Activated CD4-positive, alpha-beta T cell treated with anti-CD3 and anti-CD28 coated beads for 36 hours (primary cell): ENCODE measurements at places on chromosomes 12 and 14. TPM values are rescaled to one million over a fixed set of nuclear protein-coding genes. Genes with fewer than 3 reads are reported as not detected.
A peak's percentile ranks its signal among the peaks of the same experiment; 100 is the strongest.

DNA sequence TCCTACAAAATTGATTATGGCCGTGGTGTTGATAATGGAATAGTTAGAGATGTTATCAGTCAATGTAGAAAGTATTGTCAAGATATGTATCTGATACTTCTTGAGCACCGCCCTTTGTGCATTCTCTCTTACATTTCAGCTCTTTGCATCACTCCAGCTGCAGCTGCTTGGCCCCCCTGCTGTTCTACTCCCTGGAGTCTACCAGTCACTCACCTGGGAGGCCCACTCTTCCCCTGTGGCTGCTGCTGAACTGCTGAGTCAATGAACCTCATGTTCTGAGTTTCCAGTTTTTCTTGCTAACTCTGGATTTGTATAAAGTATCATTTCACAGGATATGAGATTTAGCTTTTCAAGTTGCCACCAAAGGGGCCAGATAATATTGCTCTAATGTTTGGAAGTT is 312.8 kb upstream of the SLC16A7 start:
- H3K27ac ChIP-seq: no peak overlapping the region
- H3K4me1 ChIP-seq: no peaks in the 10 kb centered on the region
- DNase-seq: no peak
- H3K36me3 ChIP-seq: no peaks in the 10 kb centered on the region
- H3K27me3 ChIP-seq: no peaks in the 10 kb centered on the region

DNA sequence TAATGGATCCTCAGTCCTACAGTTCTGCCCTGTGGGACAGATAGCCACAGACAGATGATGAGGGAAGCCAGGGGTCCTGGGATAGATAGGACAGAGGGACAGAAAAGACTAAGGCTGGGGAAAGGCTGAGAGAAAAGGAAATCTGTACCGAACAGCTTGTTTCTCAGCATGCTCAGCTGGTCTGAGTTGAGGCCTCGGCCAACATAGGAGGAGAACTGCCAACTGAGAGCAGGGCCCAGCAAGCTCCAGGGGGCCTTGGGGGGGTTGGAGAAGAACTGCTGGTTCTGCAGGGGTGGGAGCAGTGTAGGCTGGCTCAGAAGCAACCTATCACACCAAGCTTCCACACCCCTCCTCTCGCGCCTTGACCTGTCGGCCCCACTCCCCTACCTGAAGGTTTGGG is 10.1 kb downstream of the IL23A start:
- peaks cover 46% of the 10 kb centered on the region for H3K36me3 ChIP-seq
- H3K27me3 ChIP-seq: no peaks in the 10 kb centered on the region
- no peak overlapping the region for H3K4me3 ChIP-seq
- peaks cover 3% of the 10 kb centered on the region for H3K4me1 ChIP-seq
- H3K27ac ChIP-seq: peak overlapping the region; percentile 14

DNA sequence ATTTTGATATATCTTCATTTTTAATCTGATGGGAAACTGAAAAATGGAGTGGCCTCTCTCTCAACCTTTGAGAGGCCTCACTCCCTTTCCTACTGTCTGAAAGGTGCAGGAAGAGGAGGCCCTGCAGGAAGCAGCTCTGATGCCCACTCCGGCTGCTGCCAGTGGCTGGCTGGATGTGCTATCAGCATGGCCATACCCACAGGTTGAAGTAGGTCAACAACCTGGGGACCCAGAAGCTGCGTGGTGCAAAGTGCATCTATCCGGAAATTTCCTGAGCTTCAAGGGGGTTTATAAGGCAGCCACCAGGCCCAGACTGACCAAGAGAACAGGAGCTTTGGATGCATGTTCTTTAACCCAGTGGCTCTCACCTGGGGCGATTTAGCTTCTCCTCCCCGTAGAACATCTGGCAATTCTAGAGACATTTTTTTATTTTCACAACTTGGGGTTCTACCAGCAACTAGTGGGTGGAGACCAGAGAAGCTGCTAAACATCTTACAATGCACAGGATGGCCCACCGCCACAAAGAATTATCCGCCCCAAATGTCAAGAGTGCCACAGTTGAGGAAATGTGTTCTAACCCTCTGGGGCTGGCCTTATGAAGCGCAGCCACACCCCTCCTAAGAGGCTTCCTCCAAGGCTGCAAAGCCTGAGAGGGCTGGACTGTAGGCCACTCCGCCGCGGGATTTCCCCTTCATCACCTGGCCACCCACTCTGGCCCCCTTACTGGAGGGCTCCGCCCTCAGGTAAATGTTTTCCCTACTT is 8.2 kb upstream of the BATF start:
- peaks cover 11% of the 10 kb centered on the region for H3K36me3 ChIP-seq
- H3K4me1 ChIP-seq: peaks cover 55% of the 10 kb centered on the region
- H3K4me3 ChIP-seq: no peak overlapping the region
- peak; percentile 18 for DNase-seq

GRCh38 chr12:62260733-62261683 is 804 bp downstream of the USP15 start:
- H3K36me3 ChIP-seq: peaks cover 25% of the 10 kb centered on the region
- H3K4me3 ChIP-seq: peak overlapping the region; percentile 87
- peak; percentile 70 for DNase-seq
- H3K27ac ChIP-seq: peak overlapping the region; percentile 100
- H3K27me3 ChIP-seq: no peaks in the 10 kb centered on the region
- H3K4me1 ChIP-seq: peaks cover 64% of the 10 kb centered on the region

- DNase-seq: no peak
- H3K27ac ChIP-seq: no peak overlapping the region
- H3K4me3 ChIP-seq: no peak overlapping the region
- H3K4me1 ChIP-seq: no peaks in the 10 kb centered on the region
- peaks cover under 1% of the 10 kb centered on the region for H3K27me3 ChIP-seq
These were observed 95.6 kb upstream of the NRXN3 start for GRCh38 chr14:78074561-78074960.

DNA sequence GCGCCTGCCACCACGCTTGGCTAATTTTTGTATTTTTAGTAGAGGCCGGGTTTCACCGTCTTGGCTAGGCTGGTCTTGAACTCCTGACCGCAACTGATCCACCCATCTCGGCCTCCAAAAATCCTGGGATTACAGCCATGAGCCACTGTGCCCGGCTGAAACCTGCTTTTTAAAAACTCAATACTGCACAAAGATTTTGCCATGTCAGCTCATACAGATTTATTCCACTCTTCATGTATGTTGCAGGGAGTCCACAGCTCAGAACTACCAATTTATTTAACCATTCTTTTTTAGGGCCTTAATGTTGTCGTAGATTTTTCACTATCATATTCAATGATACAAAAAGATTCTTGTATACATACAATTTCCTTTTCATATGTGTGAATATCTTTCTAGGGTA is 20.0 kb downstream of the ZCCHC8 start:
- H3K36me3 ChIP-seq: peaks cover 59% of the 10 kb centered on the region
- DNase-seq: no peak
- no peak overlapping the region for H3K4me3 ChIP-seq
- no peak overlapping the region for H3K27ac ChIP-seq
- peaks cover 8% of the 10 kb centered on the region for H3K4me1 ChIP-seq

DNA sequence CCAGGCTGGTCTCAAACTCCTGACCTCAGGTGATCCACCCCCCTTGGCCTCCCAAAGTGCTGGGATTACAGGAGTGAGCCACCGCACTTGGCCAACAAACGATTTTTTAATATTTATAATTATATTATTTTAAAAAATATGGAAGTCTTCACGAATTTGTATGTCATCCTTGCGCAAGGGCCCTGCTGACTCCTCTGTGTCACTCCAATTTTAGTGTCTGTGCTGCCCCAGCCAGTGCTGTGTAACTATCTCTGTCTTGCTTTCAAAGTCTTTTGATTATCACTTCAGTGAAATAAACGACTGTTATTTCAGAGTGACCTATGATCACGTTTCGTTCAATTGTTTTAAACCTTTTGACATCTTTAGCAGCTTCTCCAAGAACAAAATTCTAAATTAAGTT is 13.1 kb upstream of the MMP17 start:
- H3K4me1 ChIP-seq: no peaks in the 10 kb centered on the region
- no peak overlapping the region for H3K27ac ChIP-seq
- peaks cover 7% of the 10 kb centered on the region for H3K36me3 ChIP-seq
- DNase-seq: no peak

DNA sequence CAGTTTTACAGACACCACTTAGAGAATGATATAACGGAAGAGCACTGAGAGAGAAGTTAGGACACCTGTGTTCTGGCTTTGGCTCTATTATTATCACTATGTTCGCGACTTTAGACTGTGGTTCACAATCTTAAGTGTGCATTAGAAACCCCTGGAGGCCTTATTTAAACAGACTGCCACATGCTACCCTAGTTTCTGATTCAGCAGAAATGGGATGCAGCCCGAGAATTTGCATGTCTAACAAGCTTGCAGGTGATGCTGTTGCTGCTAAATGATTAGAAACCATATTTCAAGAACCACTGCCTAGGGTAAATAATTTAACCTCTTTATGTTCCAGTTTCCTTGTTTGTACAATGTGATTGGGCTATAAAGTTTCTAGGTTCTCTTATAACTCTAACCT is 3.6 kb upstream of the RAD51AP1 start:
- peaks cover 22% of the 10 kb centered on the region for H3K4me1 ChIP-seq
- H3K27ac ChIP-seq: no peak overlapping the region
- H3K4me3 ChIP-seq: no peak overlapping the region
- H3K27me3 ChIP-seq: no peaks in the 10 kb centered on the region
- no peaks in the 10 kb centered on the region for H3K36me3 ChIP-seq
- no peak for DNase-seq

DNA sequence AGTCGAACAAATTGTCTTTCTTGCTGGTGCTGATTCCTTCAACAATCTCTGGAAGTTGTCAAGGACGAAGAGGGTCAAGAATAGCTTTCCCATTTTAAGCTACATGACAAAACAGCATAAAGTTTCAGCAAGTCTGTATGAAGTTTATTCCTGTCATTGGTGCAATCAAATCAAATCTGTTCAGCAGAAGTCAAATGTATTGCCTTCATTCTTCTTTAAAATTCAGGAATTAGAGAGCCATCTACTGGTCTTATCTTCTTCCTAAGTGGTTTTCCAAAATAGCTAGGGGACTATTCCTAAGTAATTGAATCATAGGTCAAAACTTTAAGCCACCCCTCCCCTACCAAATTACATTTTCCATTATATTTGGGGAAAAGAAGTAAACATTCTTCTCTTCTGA is 990.2 kb downstream of the GALC start:
- no peaks in the 10 kb centered on the region for H3K4me1 ChIP-seq
- H3K36me3 ChIP-seq: no peaks in the 10 kb centered on the region
- H3K27ac ChIP-seq: no peak overlapping the region
- DNase-seq: no peak

- H3K27me3 ChIP-seq: no peaks in the 10 kb centered on the region
- DNase-seq: peak; percentile 69
- H3K4me1 ChIP-seq: peaks cover 86% of the 10 kb centered on the region
- H3K27ac ChIP-seq: peak overlapping the region; percentile 99
These were observed 40.4 kb upstream of the GZMB start for GRCh38 chr14:24674204-24674970.

DNA sequence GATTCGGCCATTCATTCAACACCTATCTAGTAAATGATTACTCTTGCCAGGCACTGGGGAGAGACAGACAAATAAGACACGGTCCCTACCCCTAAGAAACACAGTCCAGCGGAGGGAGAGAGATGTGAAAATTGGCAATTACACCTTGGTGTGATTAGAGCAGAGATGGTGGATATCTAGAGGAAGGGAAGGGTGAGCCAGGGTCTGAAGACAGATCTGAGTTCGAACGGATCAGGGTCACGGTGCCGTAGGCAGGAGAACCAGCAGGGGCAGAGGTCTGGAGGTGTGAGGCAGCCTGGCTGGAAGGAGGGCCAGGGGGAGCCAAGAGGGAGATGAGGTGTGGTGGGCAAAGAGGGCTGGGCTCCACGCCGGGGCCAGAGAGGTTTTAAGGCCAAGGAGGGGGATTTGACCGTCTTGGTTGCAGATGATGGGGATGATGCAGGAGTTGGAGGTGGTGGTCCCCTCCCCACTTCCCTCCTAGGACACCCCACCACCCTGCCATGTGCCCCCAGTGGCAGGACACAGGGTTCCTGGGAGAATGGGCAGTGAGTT is 27.1 kb downstream of the FAM222A start:
- H3K4me3 ChIP-seq: no peak overlapping the region
- H3K27me3 ChIP-seq: peaks cover 5% of the 10 kb centered on the region
- no peaks in the 10 kb centered on the region for H3K4me1 ChIP-seq
- peak; percentile 1 for DNase-seq

GRCh38 chr14:69240527-69241173 is 19.3 kb upstream of the GALNT16 start:
- H3K36me3 ChIP-seq: peaks cover 8% of the 10 kb centered on the region
- H3K4me3 ChIP-seq: no peak overlapping the region
- DNase-seq: no peak
- peaks cover 4% of the 10 kb centered on the region for H3K4me1 ChIP-seq
- no peak overlapping the region for H3K27ac ChIP-seq
- H3K27me3 ChIP-seq: no peaks in the 10 kb centered on the region

DNA sequence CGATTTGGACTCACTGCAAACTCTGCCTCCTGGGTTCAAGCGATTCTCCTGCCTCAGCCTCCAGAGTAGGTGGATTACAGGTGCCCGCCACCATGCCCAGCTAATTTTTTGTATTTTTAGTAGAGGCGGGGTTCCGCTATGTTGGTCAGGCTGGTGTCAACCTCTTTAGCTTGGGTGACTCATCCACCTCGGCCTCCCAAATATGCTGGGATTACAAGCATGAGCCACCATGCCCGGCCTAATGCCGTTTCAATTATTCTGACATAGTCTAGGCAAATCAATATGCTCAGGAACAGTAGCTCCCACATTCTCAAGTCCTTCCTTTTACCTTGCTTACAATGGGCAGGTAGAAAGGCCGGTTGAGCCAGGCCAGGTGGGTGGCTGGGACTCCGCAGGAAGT is 82.0 kb upstream of the EEA1 start:
- H3K36me3 ChIP-seq: no peaks in the 10 kb centered on the region
- peaks cover 2% of the 10 kb centered on the region for H3K27me3 ChIP-seq
- H3K4me3 ChIP-seq: no peak overlapping the region
- H3K27ac ChIP-seq: no peak overlapping the region

GRCh38 chr12:109534456-109534855 is 38.8 kb downstream of the MMAB start:
- H3K4me3 ChIP-seq: no peak overlapping the region
- H3K36me3 ChIP-seq: peaks cover 11% of the 10 kb centered on the region
- DNase-seq: no peak
- H3K27me3 ChIP-seq: no peaks in the 10 kb centered on the region

DNA sequence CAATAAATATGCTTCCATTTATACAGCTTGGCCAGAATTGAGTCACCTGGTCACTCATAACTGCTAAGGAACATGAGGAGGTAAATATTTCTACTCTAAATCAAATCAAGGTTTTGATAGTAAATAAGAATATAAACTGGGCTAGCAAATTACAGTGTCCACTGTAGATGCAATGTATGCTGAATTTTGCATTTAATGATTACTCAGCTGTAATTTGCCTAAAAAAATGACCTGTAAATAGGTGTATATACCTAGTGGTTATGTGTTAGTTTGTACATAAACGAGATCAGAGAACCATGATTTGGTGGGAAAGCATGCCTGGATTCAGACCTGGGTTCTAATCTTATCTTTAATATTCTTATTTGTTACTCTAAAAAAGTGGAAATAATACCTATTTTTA is 76.6 kb upstream of the CNTN1 start:
- H3K4me3 ChIP-seq: no peak overlapping the region
- no peaks in the 10 kb centered on the region for H3K4me1 ChIP-seq
- no peaks in the 10 kb centered on the region for H3K27me3 ChIP-seq
- no peak for DNase-seq
- H3K27ac ChIP-seq: no peak overlapping the region
- no peaks in the 10 kb centered on the region for H3K36me3 ChIP-seq

- H3K4me1 ChIP-seq: peaks cover 61% of the 10 kb centered on the region
- H3K27ac ChIP-seq: peak overlapping the region; percentile 89
- DNase-seq: peak; percentile 71
- peak overlapping the region; percentile 52 for H3K4me3 ChIP-seq
- H3K27me3 ChIP-seq: no peaks in the 10 kb centered on the region
These were observed 9.7 kb upstream of the ANKLE2 start for GRCh38 chr12:132771126-132771838.

The IFNG gene
- 225 TPM for total RNA-seq

The DACT1 gene
- total RNA-seq: 8.8 TPM

The TSPAN19 gene
- not detected for total RNA-seq

The STYK1 gene
- total RNA-seq: not detected

The TESPA1 gene
- total RNA-seq: 107 TPM

The SLC2A3 gene
- 396 TPM for total RNA-seq
